ENCODE measurements at places on chromosomes 2 and 18. TPM values are rescaled to one million over a fixed set of nuclear protein-coding genes. Genes with fewer than 3 reads are reported as not detected.

- H3K27me3 ChIP-seq, result no peaks in the 10 kb centered on the region
- DNase-seq, result no peak
- H3K27ac ChIP-seq, result no peak overlapping the region
- H3K4me3 ChIP-seq, result no peak overlapping the region
Observed at GRCh38 chr2:145802133-145802532, 1282.2 kb upstream of the ZEB2 start.

GRCh38 chr2:1664698-1665097 lies 79.6 kb downstream of the PXDN start:
- H3K27ac ChIP-seq, result no peak overlapping the region
- no peaks in the 10 kb centered on the region for H3K4me1 ChIP-seq
- no peak overlapping the region for H3K4me3 ChIP-seq
- DNase-seq, result no peak
- no peaks in the 10 kb centered on the region for H3K36me3 ChIP-seq

DNA sequence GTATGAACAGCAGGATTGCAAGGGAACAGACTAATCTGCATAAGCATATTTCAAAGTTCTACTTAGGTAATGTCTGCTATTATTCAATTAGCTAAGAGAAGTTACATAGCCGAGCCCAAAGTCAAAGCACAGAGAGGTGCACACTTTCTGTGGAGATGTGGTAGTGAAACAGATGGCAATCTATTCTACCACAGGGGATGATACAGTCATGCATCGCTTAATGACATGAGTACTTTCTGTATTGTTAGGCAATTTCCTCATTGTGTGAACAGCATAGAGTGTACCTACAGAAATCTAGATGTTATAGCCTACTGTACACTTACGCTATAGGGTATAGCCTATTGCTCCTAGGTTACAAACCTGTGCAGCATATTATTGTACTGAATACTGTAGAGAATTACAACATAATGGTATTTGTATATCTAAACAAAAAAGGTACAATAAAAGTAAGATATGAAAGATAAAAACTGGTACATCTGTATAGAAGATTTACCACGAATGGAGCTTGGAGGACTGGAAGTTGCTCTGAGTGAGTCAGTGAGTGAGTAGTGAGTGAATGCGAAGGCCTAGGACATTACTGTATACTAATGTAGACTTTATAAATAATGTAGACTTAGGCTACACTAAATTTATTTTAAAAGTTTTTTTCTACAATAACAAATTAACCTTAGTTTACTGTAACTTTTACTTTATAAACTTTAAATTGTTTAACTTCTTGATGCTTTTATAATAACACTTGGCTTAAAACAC lies 197.6 kb downstream of the MBD5 start:
- no peaks in the 10 kb centered on the region for H3K36me3 ChIP-seq
- no peaks in the 10 kb centered on the region for H3K4me1 ChIP-seq
- no peaks in the 10 kb centered on the region for H3K27me3 ChIP-seq
- DNase-seq, result no peak

DNA sequence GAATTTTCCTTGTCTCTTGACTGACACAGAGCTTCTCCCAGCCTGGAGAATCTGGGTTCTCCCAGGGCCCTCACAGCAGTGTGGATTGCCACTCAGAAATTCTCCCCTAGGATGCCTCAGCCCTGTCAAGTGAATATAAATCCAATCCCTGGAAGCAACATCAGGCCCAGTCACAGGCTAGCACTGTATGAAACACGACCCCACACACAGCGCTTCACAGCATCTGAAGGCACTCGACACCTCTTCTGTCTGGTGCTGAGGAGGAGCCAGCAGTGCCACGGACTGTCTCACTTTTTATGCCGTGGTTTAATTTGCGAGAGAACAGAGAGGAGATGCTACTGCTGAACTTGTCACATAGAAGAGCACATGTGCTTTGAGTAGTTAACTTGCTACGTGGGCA lies 164.5 kb downstream of the NAPG start:
- H3K4me1 ChIP-seq, result no peaks in the 10 kb centered on the region
- H3K4me3 ChIP-seq, result no peak overlapping the region
- H3K36me3 ChIP-seq, result no peaks in the 10 kb centered on the region

- H3K36me3 ChIP-seq, result no peaks in the 10 kb centered on the region
- peak overlapping the region; percentile 76 for H3K27ac ChIP-seq
- DNase-seq, result no peak
Observed at GRCh38 chr2:120596191-120596811, 139.4 kb upstream of the GLI2 start.

DNA sequence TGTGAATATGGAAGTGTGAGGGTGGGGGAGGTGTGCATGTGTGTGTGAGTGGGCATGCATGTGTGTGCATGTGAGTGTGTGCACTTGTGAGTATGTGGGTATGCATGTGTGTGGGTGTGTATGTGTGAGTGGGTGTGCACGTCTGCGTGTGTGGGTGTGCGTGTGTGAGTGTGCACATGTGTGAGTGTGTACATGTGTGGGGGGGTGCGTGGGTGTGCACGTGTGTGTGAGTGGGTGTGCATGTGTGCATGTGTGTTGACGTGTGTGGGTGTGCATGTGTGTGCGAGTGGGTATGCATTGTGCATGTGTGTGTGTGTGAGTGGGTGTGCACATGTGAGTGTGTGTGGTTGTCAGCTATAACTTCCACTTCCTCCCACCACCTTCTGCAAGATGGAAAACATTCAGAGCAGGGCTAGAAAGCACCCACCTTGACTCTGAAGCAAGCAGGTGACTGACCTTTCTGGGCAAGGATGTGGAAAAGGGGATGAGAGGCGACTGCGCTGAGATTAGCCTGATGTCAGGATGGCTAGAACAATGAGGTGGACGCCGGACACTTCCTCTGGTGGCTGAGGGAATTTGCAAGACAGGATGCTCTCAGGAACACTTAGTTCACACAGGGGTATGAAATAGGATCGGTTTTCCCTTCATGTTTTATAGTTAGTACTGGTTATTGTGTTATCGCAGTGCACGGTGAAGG lies 103.6 kb downstream of the ACKR3 start:
- H3K27ac ChIP-seq, result no peak overlapping the region
- no peak for DNase-seq

DNA sequence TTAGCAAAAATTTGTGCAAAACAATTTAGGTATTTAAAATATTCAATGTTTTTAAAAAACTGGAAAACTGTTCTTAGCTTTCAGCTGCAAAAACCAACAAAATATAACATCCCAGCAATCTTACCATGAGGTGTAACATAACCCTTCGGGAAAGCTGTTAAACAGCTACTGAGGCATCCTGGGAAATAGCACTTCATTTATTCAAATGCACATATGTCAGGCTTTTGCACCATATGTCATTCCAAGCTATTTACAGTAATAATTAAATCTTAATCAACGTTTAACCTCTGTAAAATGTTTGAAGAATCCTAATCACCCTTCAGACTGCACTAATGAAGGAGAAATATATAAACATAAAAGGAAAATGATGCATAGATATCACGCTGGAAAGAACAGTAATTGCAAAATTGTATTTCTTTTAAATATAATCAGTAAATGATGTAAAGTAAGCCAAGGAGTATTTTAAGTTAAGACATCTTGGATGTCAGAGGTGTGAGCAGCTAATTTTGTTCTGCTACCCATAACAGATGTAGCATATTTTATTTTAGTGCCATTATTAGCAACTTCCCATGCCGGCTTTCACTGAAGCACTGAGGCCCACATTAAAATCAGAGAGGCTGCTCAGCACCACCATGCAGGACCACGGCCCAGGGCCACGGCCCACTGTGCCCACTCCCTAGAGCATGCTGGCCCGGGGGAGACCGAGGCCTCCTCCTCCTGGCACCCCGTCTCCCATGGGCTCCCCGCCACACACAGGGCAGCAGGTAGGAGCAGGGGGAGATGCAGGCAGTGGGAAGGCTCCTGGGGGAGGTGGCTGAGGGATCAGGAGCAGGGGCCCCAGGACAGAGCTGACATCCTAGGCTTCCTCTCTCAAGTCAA lies 30.9 kb downstream of the EMX1 start:
- H3K36me3 ChIP-seq, result no peaks in the 10 kb centered on the region
- no peak overlapping the region for H3K4me3 ChIP-seq
- no peaks in the 10 kb centered on the region for H3K27me3 ChIP-seq

- H3K4me1 ChIP-seq, result peaks cover 31% of the 10 kb centered on the region
- H3K36me3 ChIP-seq, result no peaks in the 10 kb centered on the region
- no peaks in the 10 kb centered on the region for H3K27me3 ChIP-seq
Observed at GRCh38 chr2:43273529-43273928, 47.1 kb upstream of the ZFP36L2 start.

- no peaks in the 10 kb centered on the region for H3K27me3 ChIP-seq
- no peaks in the 10 kb centered on the region for H3K36me3 ChIP-seq
- DNase-seq, result no peak
Observed at GRCh38 chr2:161988589-161988988, 85.4 kb downstream of the DPP4 start.

GRCh38 chr2:209426432-209426831 lies 2.6 kb downstream of the MAP2 start:
- DNase-seq, result no peak
- no peaks in the 10 kb centered on the region for H3K36me3 ChIP-seq
- peaks cover 6% of the 10 kb centered on the region for H3K4me1 ChIP-seq
- H3K27me3 ChIP-seq, result no peaks in the 10 kb centered on the region

OSR1 gene
- 3.8 TPM for total RNA-seq

PLCD4 gene
- 21.6 TPM for total RNA-seq

GALNT13 gene
- not detected for total RNA-seq

APCDD1 gene
- total RNA-seq, result 10.1 TPM

All from gastrocnemius medialis (tissue), 4 donors.